ENCODE measurements at places on chromosomes 16 and 17.

DNA sequence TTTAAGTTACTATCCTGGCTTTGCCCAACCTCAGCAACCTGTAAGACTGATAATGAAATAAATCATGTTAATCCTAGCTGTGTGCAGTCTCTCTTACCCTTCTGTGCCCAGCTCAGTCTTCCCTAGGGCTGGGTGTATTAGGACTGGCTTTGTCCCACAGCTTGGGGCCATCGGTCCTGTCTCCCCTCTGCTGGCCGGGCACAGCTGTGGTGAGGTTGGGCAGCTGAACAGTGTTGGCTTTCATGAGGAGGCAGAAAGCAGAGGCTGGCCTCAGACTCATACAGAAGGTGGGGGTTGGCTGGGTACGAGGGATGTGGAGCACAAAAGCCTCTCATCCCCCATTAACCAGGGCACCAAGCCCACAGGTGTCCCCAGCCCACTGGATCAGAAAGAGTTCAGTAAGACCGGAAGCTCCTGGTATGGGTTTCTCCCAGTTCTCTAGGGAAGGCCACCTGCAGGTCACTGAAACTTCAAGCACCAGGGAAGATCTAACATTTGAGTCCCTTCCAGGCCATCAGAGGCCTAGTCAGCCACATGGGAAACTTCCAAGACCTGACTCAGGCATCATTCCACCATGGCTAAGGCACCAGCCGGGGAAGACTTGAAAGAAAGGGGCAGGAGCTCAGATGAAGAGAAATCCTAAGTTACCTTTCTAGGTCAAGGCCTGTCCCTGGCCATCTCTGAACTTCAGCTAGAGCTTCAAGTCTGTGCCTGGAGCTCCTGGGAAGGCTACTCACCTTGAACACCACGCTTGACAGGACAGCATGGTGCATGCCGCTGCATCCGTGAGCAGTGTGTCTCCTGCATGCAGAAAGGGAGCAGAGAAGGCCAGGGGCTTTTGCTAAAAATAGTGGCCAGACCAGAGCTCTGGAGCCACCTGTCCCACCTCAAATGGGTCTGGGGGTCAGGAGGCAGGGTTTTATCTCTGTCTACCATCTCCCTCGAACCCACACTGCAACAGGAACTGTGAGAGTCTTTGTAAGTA, 8.8 kb downstream of the CNP start:
- no peak for DNase-seq

DNA sequence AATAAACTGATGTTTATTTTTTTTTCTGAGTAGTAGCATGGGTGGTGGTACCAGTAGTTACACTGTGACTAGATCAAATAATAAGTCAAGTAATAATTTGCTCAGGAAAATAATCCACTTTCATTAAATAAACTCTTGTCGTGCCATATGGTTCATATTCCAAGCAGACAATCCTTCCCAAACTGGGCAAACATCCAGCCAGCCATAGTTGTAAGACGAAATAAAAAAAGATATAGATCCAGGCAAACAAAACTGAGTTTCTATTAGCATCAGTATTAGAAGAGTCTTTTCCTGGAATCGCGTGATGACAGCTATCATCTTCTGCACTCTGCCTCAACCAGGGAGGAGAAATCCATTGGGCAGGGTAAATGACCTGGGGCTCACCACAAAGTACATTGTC, 508.4 kb upstream of the GOT2 start:
- DNase-seq = no peak

DNA sequence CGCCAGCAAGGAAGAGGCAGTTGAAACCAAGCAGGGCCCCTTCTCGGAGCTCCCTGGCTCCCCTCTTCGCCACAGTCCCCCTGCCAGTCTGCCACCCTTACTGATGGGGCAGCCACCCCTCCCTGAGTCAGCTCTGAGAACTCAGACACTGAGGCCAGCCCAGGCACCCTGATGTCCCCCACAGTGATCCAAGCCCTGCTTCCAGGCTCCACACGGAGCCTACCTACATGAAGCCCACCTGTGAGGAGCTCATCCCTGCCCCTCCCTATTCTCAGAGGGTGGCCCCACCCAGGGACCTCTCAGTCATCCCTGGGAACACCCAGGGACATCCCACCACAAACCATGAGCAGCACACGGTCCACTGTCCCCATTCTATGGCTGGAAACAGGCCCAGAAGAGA, 8.9 kb downstream of the CNGB1 start:
- DNase-seq = no peak

- DNase-seq = no peak
Observed at GRCh38 chr16:14284371-14284770, 213.3 kb downstream of the MRTFB start.

- DNase-seq = no peak
Observed at GRCh38 chr17:15507896-15508295, 40.5 kb upstream of the CDRT4 start.
